WTC11 (cell line): ENCODE measurements at places on chromosomes 4 and X.

DNA sequence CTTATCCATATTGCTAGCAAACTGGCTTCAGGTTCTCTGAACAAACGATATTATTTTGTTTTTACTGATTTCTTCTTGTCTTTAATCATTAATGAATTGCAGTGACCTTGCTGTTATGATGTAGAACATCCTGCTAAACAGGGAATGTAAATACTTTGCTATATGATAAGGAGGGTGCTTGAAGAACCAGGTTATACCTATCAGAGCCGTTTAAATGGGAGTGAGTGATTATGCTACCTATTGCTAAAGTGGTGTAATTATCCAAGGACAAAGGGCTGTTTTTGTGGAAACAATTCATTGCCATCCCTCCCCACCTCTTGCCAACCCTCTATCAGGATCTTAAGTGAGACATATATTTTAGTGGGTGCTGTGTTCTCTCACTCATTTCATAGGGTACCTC lies 788.9 kb downstream of the RPA4 start:
- no peak for DNase-seq

DNA sequence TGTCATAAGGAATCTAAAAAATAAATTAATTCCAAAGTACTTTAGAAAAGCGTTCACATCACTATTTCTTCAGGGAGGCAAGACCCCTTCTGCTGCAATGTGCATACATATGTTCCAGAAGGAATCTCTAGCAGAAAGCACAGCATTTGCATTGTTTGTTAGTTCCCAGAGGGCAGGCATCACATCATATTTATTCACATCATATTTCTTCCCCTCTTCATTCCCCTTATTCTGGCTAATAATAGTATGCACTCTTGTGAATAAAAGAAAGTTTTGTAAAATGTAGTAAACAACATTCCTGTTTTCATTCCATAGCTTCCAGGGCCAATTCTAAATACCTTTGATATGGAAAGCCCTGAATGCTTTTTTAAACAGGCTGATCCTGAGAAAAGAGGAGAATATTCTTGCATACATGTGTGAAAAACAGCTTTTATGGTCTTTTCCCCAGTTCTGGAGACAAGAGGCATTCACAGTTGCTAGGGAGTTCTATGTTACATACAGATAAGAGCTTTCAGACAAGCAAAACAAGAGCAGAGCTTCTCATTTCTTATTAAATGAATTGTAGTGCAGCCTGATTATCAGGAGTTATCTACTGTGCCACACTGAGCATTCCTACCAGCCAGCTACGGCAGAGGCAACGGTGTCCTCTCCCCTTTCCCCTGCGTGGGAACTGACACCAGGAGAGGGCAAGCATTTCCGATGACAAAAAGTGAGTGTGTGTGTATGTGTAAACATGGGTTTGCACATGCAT lies 15.2 kb downstream of the GATB start:
- no peak for DNase-seq

DNA sequence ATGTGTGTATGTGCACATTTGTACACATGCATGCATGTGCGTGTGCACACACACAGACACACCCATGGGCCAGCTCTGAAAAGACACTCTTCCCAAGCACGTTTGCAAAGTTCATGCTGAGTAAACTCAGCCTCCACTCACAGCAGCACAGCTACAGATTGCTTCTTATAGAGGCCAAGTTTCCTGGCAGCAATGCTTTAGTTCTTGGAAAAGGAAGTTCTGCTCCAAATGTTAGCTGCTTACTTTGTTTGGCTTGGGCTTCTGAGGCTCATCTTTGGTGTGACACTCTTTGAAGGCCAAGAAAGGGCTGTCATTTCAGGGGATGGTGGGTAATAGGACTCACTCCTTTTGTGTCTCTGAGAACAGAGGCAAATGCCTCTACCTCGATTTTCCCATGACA lies 6.6 kb downstream of the PLP1 start:
- DNase-seq: no peak

- DNase-seq: no peak
Observed at GRCh38 chr4:3708103-3708510, 58.1 kb upstream of the ADRA2C start.
